ENCODE measurements at places on chromosomes 13 and 19.

GRCh38 chr19:40217027-40217810, 965 bp downstream of the TTC9B start:
- no peak for DNase-seq

- peak; percentile 86 for DNase-seq
Observed at GRCh38 chr13:48155848-48156247, 60.9 kb upstream of the MED4 start.

- DNase-seq = no peak
Observed at GRCh38 chr13:29500386-29500785, 95.1 kb downstream of the SLC7A1 start.

- DNase-seq = no peak
Observed at GRCh38 chr13:84655677-84656076, 773.4 kb upstream of the SLITRK1 start.

GRCh38 chr19:14409146-14410023, 9.8 kb downstream of the DDX39A start:
- peak; percentile 74 for DNase-seq

DNA sequence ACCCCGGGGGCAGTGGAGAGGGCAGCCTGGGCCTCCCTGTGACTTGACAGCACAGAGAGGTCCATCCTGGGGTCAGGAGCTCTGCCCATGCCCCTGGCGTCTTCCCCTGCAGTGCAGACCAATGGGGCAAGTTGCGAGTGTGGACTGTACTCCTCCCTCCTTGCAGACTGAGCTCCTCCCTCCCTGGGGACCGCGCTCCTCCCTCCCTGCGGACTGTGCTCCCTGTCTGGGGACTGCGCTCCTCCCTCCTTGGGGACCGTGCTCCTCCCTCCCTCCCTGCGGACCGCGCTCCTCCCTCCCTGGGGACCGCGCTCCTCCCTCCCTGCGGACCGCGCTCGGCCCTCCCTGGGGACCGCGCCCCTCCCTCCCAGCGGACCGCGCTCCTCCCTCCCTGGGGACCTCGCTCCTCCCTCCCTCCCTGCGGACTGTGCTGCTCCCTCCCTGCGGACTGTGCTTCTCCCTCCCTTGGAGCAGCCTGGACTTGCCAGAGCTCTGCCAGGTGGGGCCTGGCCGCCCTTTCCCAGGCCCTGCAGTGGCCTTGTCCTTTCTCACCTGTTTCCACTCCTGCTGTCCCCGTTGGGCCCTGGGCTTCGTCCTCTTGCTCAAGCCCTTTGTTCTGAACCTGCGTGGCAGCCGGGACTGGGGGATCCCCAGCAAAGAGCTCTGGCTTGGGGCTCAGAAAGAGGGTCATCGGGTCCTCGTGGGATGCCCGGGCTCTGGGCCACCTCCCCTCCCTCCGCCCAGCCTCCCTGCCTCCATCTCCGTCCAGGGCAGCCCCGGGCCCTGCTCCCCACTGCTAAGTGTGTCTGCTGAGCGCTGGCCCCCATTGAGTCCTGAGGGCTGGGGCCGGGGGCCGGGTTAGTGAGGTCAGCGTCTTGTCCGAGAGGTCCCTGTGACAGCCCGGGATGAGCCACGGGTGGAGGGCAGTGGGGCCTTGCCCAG, 6.8 kb downstream of the GAMT start:
- DNase-seq = no peak

- no peak for DNase-seq
Observed at GRCh38 chr19:15320116-15320515, 12.2 kb downstream of the BRD4 start.

- no peak for DNase-seq
Observed at GRCh38 chr19:51507192-51507591, 5.6 kb upstream of the SIGLEC12 start.

DNA sequence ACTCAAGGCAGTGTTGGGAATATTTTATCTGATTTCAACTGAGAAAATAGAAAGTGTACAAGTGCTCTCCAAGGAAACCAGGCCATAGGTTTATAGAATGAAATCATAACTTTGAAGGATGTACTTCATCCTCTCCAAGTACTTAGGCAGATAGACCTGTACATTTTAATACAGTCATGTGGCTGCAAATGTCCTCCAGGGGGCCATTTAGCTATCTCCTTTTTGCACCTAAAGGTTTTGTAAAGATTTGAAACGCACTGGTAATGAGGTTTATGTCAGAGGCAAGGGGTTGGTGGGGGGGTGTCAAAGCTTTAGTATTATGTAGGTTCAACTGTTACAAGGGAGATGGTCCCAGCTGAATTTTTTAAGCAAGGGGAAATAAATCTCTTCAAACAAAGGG, 364.4 kb downstream of the DCT start:
- DNase-seq = peak; percentile 2

- DNase-seq = peak; percentile 41
Observed at GRCh38 chr19:14089662-14090508, 666 bp downstream of the SAMD1 start.

DNA sequence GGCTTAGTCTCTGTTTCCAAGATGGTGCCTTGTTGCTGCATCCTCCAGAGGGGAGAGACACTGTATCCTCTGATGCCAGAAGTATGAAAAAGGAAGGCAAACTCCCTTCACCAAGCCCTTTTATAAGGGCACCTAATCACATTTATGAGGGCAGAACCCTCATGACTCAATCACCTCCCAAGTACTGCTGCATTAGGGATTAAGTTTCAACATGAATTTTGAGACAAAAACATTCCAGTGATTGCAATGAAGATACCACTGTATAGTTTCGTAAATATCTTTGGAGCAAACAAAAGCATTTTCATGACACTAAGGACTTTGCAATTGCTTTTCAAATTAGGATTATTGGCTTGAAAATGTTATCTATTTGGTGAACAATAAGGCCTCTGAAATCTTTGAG, 63.8 kb downstream of the RNF17 start:
- no peak for DNase-seq

DNA sequence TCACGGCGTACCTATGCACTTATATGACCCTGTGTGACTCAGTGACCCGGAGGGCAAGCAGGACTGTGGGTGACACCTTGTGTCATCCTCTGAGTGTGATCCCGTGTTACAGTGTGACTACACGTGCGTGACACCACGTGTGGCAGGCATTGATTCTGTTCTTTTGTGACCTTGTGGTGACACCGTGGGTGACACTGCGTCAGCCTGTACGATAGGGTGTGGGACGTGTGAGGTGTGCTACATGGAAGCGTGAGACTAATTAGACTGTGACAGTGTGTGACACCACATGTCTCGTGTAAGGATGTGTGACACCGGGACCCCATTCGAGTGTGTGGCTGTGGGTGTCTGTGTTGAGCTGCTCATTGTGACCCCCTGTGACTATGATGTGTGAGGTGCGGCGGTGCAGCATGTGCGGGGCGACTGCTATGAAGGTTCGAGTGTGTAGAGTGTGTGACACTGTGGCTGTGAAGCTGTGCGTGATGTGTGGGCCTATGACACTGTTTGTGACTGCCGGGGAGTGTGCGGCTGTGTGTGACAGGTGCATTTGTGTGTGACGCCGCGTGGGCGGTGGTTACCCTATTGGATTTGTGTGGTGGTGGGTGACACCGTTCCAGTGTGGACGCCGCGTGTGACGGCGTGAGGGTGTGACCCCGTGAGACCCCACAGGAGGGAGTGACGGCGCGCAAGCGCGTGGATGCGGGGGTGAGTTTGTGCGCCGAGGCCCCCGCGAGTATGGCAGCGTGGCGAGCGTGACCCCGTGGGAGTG, 399 bp upstream of the SPTBN4 start:
- DNase-seq = peak; percentile 86

- DNase-seq = no peak
Observed at GRCh38 chr13:76647550-76647949, 238.7 kb downstream of the KCTD12 start.

- no peak for DNase-seq
Observed at GRCh38 chr19:4577020-4577782, 17.7 kb upstream of the SEMA6B start.
